ENCODE measurements at places on chromosomes 1 and 21.

DNA sequence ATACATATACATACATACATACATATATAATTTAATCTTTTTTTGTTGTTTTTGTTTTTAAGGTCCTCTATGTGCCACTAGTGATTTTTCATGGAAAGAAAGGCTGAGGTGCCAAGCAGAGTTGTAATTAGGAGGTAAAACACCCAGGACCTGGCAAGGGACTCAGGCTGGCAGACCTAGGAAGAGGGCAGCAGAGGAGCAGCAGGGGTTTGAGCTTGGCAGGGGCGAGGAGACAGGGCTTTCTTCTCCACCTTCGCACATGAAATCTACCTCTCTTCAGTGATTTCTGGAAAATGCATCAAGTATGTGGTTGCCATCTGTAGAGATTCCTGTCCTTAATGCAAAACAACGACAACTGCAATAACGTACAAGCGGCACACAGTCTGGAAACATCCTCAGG, 31.9 kb downstream of the DDAH1 start:
- no peak for DNase-seq

DNA sequence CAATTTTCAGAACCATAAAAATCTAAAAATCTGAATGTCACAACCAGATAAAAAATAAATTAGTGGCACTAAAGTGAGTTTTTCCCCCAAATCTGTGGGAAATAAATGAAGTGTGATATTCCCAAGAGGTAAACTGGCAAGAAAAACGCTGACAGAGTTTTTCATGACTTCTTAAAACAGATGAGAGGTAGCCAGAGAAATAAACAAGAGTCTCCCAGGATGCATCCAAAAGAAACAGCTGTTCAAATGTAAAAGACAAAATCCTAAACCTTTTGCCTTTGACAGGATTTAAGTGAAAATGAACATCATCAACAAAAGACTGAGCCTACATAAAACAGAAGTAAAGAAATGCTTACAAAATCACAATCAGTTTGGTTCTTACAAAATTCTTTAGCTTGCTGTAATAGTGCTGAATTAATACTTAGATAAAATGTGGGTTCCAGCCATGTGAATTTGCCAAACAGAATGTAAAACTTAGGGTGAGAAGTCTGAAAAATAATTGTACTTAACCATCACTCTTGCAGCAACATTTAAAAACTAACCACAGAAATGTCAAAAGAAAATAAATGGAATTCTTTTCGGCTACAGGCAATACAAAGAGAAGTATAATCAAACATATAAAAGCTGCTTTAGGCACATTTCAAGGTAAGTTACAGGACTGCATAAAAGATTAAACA, 133.6 kb downstream of the EIF4G3 start:
- DNase-seq = no peak

DNA sequence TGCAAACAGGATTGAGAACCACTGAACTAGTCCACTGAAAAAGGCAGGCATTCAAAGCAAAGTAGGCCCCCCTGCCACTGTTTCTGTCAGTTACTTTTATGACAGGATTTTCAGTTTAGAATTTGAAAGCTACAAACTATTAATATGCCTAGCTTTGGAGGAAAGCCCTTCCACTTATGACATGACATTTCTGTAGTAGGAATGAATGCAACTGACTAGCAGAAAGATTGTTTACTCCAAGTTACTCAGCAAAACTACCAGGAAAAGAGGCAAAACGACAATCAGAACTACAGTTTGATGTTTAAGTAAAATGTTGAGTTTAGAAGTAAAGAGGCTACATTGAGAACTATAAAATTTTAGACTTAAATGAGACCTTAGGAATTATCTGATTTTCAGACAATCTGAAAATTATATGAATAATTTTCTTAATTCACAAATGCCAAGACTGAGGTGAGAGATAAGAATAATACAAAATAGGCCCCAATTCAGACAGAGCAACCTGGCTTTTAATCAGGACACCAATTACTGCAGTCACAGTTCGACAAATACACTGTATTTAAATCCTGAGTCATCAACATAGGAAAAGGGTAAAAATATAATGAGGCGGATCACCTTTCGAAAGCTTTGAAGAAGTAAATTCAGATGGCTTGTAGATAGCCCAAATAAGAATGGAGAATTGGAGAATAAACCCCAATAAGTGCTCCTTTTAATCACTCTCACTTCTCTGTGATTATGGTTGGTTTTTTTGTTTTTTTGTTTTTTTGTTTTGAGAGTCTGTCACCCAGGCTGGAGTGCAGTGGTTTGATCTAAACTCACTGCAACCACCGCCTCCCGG, 2.2 kb downstream of the PRKAB2 start:
- no peak for DNase-seq

DNA sequence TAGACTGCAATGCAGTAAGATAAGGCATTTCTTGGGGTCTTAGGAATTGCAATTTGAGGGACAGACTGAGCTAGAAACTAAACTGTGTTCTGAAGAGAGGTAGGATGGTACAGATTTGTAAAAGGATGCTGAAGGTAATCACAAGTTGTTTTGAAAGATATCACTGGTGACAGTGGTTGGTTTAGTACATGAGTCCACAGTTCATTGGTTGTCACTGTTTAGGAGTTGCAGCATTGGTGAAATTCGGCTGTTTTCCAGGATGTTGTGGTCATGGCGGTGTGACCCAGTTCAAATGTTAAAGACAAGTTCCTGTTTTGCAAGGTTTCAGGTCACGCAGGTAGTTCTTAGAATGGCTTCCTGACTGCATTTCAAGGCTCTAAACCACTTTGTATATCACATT, 292.8 kb upstream of the B3GALT2 start:
- no peak for DNase-seq

DNA sequence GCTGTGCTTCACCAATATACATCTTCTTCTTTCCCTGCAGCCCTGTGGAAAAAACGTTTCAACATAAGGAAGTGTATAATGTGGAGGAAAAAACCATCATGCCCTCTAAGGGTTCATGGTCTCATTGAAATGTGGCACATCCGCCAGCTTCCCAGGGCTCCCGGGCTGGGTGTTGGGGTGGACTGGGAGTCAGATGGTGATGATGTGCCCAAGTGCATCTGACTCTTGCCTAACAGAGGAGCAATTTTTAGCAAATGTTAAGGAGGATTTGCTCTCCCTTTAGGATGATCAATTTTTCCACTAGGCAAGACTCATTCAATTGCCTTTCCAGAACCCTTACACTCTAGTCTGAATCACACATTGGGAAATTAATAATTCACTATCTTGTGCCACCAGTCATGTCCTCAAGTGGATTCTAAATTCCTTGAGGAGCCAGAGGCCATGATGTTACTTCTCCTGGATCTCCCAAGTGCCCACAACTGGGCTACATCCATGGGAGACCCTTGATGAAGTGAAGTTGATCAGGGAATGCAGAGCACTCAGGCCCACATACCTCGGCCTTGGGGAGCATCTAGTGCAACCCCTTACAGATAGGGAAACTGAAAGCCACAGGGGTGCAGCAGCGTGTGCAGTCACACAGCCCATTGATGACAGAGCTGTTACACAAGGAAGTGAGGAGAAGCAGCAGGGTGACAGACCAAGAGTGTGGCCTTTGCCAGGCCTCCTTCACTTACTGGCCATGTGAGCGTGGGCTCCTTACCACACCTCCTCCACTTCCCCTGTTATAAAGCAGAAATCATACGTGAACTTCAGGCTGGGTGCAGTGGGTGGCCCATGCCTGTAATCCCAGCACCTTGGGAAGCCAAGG, 100.0 kb upstream of the SLC44A3 start:
- DNase-seq = no peak

- DNase-seq = no peak
Measured at GRCh38 chr1:204866051-204866596, 4.5 kb upstream of the NFASC start.

GRCh38 chr21:27759091-27759659, 792.3 kb upstream of the ADAMTS5 start:
- no peak for DNase-seq

DNA sequence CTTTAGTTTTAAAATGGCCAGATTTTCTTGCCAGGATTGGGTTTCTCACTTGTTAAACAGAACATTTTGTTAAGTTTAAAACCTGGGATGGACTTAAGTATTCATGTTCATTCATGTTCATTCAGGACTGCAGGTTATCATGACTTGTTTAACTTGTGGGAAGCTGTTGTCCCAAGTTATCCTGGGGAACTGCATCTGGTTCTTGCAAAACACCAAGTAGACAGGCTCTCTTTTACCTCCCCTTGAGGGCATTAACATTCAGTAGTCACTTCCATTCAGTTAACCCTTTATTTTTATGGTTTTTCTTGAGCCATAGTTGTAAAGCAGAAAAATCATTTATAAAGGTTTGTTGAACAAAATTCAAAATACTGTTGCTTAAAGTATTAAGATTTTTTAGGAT, 8.1 kb downstream of the SOD1 start:
- DNase-seq = no peak

DNA sequence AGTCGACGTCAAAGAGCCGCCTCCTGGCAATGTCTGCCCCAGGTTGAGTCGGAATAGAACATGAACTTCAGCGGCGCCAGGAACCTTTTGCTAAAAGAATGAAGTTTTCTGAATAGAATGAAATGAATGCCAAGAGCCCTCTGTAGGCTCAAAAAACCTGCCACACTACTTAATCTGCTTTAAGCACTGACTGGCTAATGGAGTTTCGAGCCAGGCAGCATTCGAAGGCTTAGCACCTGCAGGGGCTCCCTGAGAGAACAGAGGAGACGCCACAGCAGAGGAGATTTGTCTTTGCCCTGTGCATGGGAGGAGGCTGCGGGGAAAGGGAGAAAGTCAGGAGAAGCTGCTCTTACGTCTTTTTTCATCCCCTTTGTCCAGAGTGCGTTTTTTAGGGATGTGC, 641.7 kb downstream of the AJAP1 start:
- no peak for DNase-seq

DNA sequence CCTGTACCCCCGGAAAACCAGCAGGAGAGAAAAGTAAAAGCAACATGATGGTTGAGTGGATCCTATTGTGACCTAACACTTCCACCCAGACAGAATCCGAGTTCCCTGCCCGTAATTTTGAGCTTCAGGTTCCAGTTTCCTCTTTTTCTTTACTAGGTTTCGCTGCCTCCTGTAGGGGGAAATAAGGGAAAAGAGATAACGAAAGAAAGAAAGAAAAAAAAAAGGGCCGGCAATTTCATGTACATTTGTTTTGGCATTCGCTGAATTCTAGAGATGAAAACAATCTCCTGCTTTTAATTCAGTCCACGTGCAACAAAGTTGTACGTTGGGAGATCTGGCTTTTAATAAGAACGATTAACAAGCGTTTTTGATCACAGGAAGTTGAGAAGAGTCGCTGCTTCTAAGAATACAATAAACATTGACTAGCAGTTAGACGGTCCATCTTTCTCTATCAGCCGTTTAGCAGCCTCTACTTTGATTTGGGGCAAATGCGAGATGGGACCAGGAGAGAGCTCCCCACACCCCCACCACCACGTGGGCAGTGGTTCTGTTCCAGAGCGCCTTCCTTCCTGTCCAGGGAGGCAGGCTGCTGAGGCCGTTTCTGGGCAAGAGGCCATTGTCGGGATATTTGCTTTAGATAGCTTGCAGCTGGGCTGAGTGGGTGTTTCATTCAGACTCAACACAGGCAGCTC, 155.9 kb upstream of the RUNX1 start:
- no peak for DNase-seq

GRCh38 chr1:61124078-61124477, 41.7 kb downstream of the NFIA start:
- no peak for DNase-seq

GRCh38 chr1:41053316-41053715, 31.8 kb upstream of the SLFNL1 start:
- DNase-seq = no peak

- DNase-seq = no peak
Measured at GRCh38 chr1:49364676-49365075, 588.0 kb upstream of the BEND5 start.

GRCh38 chr1:8239306-8240023, 78.4 kb upstream of the SLC45A1 start:
- DNase-seq = no peak

DNA sequence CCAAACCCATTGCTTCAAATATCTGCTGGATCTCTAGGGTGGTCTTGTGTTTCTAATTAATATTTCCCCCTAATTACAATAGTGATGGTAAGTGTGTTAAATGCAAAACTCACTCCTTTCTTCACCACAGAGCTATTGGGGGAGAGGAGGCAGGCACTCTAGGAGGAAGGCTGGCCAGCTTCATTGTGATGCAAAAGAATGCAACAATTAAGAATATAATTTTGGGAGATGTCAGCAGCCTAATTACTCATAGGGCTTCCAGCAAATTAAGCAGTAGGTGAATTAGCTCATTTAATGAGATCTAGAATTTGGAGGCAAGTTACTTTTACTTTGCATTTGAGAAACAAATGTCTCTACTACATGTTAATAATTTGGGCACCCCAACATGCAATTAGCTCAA, 560.4 kb upstream of the DAB1 start:
- DNase-seq = no peak

GRCh38 chr1:55194851-55195250, 20.3 kb downstream of the USP24 start:
- DNase-seq = no peak

DNA sequence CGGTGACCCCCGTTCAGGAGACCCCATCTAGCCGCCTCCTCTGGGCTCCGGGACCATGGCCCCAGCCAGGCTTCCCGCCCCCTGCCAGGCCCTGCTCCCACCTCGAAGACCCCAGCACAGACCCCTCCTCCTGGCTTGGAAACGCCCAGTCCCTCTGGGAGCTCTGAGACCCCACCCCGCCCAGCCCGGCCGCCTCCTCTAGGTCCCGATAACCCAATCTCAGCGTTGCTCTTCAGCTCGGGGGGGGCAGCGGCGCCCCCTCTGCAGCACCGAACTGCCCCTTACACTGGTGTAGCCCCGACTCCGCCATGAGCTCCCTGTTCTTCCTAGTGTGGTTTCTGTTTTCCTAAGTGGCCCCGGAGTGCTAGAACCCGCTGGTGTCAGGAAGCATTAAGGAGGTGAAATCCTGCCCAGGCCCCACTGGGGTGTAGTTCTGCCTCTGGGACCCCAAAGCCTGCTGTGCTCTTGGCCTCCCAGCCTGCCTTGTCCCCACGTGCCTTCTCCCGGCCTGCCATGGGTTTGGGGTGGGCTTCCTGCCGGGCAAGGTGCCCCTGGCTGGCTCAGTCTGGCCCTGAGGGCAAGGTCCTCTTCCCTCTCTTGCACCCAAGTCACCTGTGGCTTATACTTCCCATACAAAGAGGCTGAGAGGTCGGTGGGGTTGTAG, 10.7 kb upstream of the MMEL1 start:
- DNase-seq = no peak

DNA sequence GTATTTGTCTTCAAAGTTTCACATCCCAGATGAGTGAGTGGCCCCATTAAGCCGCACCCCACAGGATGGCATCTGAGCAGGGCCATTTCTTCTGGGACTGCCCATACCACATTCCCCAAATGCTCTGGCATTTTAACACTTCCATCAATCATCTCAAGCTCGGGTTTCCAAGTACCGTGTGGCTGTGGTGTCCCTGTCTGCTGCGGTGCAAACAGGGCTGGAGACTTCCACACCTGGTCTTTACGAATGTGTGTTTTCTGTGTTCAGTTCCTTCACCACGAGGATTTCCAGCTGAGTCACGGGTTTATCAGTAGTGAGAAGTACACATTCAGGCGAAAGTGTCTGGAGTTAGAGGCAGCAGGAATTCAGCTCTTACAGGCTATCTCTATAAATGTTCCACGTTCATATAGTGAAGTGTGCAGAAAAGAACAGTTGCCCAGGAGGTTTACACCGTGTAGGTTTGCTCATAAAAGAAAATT, 195.2 kb downstream of the RHOU start:
- no peak for DNase-seq

- DNase-seq = no peak
Measured at GRCh38 chr1:244211559-244211944, 160.5 kb downstream of the ZBTB18 start.

Data from activated T-cell treated with anti-CD3 and anti-CD28 coated beads for 48 hours (primary cell).